ENCODE measurements at places on chromosomes 11 and 22. TPM values are rescaled to one million over a fixed set of nuclear protein-coding genes. Genes with fewer than 3 reads are reported as not detected.
A peak's percentile ranks its signal among the peaks of the same experiment; 100 is the strongest.

The LDLRAD3 gene
- total RNA-seq, result 40.6 TPM

The FLRT1 gene
- total RNA-seq, result not detected

- H3K27me3 ChIP-seq, result no peaks in the 10 kb centered on the region
- no peak overlapping the region for H3K4me3 ChIP-seq
- DNase-seq, result no peak
- H3K36me3 ChIP-seq, result no peaks in the 10 kb centered on the region
- no peaks in the 10 kb centered on the region for H3K4me1 ChIP-seq
These were observed 58.9 kb downstream of the PISD start for GRCh38 chr22:31603081-31603525.

GRCh38 chr11:70397336-70397982 lies 870 bp upstream of the CTTN start:
- H3K27me3 ChIP-seq, result no peaks in the 10 kb centered on the region
- no peaks in the 10 kb centered on the region for H3K4me1 ChIP-seq
- H3K4me3 ChIP-seq, result peak overlapping the region; percentile 97
- no peak for DNase-seq
- peak overlapping the region; percentile 95 for H3K27ac ChIP-seq
- no peaks in the 10 kb centered on the region for H3K36me3 ChIP-seq

The DSCAML1 gene
- 0.33 TPM for total RNA-seq

GRCh38 chr11:119856681-119857485 lies 127.9 kb upstream of the NECTIN1 start:
- no peak overlapping the region for H3K4me3 ChIP-seq
- DNase-seq, result no peak
- H3K27ac ChIP-seq, result no peak overlapping the region
- H3K27me3 ChIP-seq, result no peaks in the 10 kb centered on the region

DNA sequence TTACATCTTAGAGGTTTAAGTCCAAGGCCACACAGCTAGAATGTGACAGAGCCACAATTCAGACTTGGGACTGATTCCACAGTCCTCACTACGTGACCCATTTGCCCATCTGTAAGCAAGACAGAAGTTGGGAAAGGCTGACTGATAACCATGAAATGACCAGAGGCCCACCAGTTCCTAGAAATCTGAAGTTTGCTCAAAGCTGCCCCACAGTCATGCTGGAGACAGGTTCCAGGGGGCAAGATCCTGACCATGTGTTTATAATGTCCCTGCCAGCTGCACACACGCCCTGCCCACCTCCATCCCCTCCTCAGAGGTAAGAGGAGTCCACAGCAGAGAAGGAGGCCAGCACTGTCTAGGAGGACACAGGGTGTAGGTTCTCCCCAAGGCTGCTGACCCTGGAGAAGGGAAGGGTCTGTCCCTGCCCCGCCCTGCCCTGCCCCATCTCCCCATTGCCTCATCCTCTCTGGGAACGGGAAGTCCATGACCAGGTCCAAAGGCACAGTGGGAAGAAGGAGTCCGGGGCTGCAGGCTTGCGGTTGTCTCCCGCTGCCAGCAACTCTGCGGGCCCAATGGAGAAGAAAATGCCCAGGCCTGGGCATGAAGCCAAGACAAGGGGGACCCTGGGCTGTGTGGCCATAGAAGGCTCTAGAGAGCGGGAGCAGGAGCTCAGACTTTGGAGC lies 11.9 kb upstream of the OAF start:
- H3K4me1 ChIP-seq, result no peaks in the 10 kb centered on the region
- H3K27ac ChIP-seq, result no peak overlapping the region
- DNase-seq, result no peak
- H3K36me3 ChIP-seq, result no peaks in the 10 kb centered on the region
- no peaks in the 10 kb centered on the region for H3K27me3 ChIP-seq
- no peak overlapping the region for H3K4me3 ChIP-seq

The ASRGL1 gene
- 6.7 TPM for total RNA-seq

The OSM gene
- total RNA-seq, result 2.5 TPM

- no peak overlapping the region for H3K4me3 ChIP-seq
- DNase-seq, result no peak
- H3K27me3 ChIP-seq, result no peaks in the 10 kb centered on the region
- H3K36me3 ChIP-seq, result no peaks in the 10 kb centered on the region
- H3K4me1 ChIP-seq, result no peaks in the 10 kb centered on the region
These were observed 418.0 kb downstream of the SHANK2 start for GRCh38 chr11:70834277-70834940.

The PRDM11 gene
- total RNA-seq, result 10.9 TPM

The MFRP gene
- total RNA-seq, result not detected

- no peak overlapping the region for H3K27ac ChIP-seq
- H3K4me3 ChIP-seq, result no peak overlapping the region
- no peaks in the 10 kb centered on the region for H3K27me3 ChIP-seq
- no peaks in the 10 kb centered on the region for H3K4me1 ChIP-seq
- H3K36me3 ChIP-seq, result no peaks in the 10 kb centered on the region
These were observed 77.8 kb upstream of the CADM1 start for GRCh38 chr11:115581871-115582639.

DNA sequence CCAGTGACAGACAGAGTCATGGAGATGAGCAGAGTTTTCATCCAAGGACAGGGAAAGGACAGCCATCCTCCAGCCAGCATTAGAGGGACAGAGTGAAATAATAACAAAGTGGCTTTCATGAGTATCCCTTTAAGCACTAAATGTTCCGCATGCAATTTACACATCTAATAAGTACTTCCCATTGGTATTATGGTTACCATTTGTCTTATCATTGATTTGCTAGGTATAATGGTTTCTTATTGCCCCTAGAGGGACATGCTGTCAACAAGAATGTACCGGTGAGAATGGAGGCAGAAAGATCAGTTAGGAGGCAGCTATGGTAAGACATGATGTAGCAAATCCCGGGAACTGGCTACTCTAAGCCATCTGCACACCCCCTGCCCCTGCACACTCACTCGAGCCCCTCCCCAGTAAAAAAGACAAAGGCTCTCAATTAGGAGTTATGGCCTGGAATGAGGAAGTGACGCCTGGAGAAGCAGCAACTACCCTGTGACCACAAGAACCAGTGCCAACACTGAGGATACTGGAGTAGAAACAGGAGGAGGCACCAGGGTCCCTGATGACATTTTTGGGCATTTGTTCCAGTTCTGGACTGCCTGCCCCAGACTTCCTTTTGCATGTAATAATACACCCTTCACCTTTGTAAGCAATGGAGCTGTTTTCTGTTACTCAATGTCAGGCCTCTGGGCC lies 30.2 kb upstream of the HMGXB4 start:
- no peaks in the 10 kb centered on the region for H3K4me1 ChIP-seq
- no peaks in the 10 kb centered on the region for H3K36me3 ChIP-seq
- no peaks in the 10 kb centered on the region for H3K27me3 ChIP-seq
- no peak for DNase-seq

DNA sequence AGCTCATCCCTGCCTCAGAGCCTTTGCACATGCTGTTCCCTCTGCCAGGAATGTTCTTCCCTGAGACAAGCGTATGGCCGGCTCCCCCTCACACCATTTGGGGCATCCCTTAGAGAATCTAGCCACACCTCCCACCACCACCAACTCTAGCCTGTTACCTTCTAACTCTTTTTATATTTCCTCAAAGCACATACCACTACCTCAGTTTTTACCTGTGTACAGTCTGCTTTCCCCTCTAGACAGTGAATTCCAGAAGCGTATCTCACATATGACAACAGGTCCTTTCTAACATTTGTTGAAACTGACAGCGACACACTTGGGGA lies 75.1 kb upstream of the ARFGAP3 start:
- H3K27me3 ChIP-seq, result no peaks in the 10 kb centered on the region
- H3K4me1 ChIP-seq, result peaks cover 42% of the 10 kb centered on the region
- peak overlapping the region; percentile 98 for H3K27ac ChIP-seq
- no peaks in the 10 kb centered on the region for H3K36me3 ChIP-seq
- no peak for DNase-seq

- no peak for DNase-seq
- no peaks in the 10 kb centered on the region for H3K27me3 ChIP-seq
- H3K4me3 ChIP-seq, result peak overlapping the region; percentile 91
- H3K4me1 ChIP-seq, result peaks cover 8% of the 10 kb centered on the region
- peak overlapping the region; percentile 92 for H3K27ac ChIP-seq
- no peaks in the 10 kb centered on the region for H3K36me3 ChIP-seq
These were observed 739 bp downstream of the ZMAT5 start for GRCh38 chr22:29765905-29766631.

DNA sequence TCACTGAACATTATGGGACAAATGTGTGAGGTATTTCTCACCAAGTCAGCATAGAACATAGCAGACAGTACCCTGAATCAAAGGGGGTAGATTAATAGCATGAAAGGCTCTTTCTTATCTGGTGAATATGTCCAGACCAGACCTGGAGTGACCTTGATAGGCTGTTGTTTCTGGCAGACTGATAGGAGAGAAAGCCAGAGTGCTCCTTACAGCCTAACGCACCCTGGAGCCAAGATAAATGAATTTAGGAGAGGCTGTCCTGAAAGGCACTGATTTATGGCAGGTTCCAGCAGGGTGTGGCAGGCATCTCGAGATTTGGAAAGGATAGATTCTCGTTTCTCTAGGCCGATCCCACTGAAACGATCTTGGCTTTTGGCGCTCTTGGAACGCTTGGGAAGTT lies 204.6 kb downstream of the DBX1 start:
- DNase-seq, result no peak
- H3K36me3 ChIP-seq, result no peaks in the 10 kb centered on the region
- H3K27ac ChIP-seq, result no peak overlapping the region

The XKR3 gene
- not detected for total RNA-seq

DNA sequence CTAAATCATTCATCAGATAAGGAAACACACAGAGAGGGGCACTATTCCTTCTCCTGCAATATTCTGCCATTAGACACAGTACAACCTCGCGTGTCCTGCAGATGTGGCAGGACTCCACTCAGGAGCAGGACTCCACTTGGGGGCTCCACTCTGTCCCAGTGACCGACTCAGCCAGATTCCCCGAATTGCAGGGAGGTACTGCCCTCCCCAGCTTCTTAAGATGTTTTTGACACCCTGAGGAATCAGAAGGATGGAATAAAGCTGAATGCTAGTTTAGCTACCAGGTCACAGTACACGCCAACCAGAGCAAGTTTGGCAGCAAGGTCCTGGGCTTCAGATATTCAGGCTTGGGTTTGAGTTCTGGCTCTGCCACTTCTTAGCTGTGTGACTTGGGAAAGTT lies 99.3 kb upstream of the USP47 start:
- H3K27me3 ChIP-seq, result no peaks in the 10 kb centered on the region
- H3K4me1 ChIP-seq, result no peaks in the 10 kb centered on the region
- no peak for DNase-seq
- H3K4me3 ChIP-seq, result no peak overlapping the region

The FOLH1 gene
- total RNA-seq, result 7.8 TPM

DNA sequence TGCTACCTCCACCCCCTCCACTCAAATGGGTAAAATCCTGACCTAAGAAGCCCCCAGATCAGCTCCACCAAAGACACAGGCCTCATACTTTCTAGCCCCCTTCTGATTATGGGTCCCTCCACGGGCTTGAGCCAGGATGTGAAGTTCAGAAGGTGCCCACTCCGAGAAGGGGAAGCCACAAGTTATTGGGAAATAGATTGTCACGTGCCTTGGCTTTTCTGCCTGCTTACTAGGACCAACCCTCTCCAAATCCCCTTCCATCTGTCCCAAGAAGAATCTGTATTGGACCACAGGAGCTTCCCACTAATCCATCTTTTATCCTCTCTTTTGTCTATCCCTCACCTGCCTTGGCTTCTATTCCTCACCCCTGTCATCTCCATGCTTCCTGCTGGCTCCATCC lies 3.0 kb upstream of the NRGN start:
- H3K27me3 ChIP-seq, result no peaks in the 10 kb centered on the region
- no peaks in the 10 kb centered on the region for H3K36me3 ChIP-seq
- no peak overlapping the region for H3K27ac ChIP-seq
- no peak overlapping the region for H3K4me3 ChIP-seq

The MS4A14 gene
- 2.3 TPM for total RNA-seq

DNA sequence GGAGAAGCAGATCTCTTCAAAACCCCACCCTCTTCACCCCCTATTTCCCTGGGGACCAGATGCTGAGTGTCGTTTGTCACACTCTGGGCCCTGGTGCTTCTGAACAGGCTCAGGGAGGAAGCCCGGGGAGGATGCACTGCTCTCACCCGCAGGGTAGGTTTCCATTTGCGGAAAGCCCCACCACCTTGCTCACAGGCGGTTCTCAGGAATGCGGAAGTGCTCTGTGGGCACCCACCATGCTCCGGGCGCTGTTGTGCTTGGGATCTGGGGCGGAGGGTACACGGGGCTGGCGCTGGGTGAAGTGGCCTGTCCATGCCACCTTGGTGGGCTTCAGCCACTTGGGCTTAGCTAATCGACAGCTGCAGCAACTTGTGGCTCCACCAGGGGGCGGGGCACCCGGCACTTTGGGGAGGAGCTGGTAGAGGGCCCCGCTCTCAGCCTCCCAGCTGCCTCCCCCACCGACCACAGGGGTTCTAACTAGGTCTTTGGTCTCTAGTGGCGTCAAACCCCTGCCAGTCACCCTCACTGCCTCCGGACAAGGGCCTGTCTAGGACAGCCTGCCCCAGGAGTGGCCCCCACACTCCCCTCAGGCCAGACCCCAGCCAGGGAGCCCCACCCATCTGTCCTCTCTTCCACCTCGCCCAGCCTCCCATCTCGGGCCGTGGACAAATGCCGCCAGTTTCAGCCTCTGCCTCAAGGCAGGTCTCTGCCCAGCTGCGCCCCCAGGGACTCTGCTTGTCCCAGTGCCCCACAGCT lies 7.4 kb downstream of the NDUFV1 start:
- H3K4me1 ChIP-seq, result peaks cover 8% of the 10 kb centered on the region
- peak overlapping the region; percentile 81 for H3K27ac ChIP-seq
- H3K36me3 ChIP-seq, result no peaks in the 10 kb centered on the region
- no peaks in the 10 kb centered on the region for H3K27me3 ChIP-seq
- peak; percentile 61 for DNase-seq

Measured in breast epithelium (tissue), 4 donors.